ENCODE measurements at places on chromosomes 2 and 18. TPM values are rescaled to one million over a fixed set of nuclear protein-coding genes. Genes with fewer than 3 reads are reported as not detected.

LONRF2 gene
- 2.3 TPM for polyA plus RNA-seq

SPATA3 gene
- not detected for polyA plus RNA-seq

FEV gene
- not detected for polyA plus RNA-seq

AGXT gene
- 1.7 TPM for polyA plus RNA-seq

Data from left renal cortex interstitium (tissue), 4 donors.